ENCODE measurements at places on chromosomes 7 and 10.
A peak's percentile ranks its signal among the peaks of the same experiment; 100 is the strongest.

- peaks cover 4% of the 10 kb centered on the region for H3K27me3 ChIP-seq
- no peaks in the 10 kb centered on the region for H3K36me3 ChIP-seq
- no peak for DNase-seq
- no peak overlapping the region for H3K4me3 ChIP-seq
- no peaks in the 10 kb centered on the region for H3K4me1 ChIP-seq
- H3K27ac ChIP-seq = no peak overlapping the region
Measured at GRCh38 chr10:36280321-36280741, 638.2 kb upstream of the FZD8 start.

DNA sequence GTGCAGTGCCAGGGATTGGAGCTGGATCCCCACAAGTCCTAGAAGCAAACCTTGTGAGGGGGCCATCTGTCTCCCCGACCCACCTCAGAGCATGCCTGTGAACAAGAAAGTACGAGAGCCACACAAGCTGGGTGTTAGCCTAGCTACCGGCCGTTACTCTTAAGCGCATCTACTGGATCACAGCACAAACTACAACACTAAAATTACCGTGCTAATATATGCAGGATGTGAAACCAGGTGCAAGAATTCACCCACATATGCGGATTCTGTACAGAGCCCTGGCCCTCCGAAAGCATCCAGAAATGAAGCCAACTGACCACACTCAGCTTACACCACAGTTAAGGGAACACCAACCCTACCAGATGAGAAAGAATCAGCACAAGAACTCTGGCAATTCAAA, 16.0 kb upstream of the PRSS1 start:
- no peaks in the 10 kb centered on the region for H3K36me3 ChIP-seq
- no peak for DNase-seq
- no peak overlapping the region for H3K27ac ChIP-seq
- H3K4me1 ChIP-seq = no peaks in the 10 kb centered on the region
- no peak overlapping the region for H3K4me3 ChIP-seq
- H3K27me3 ChIP-seq = peaks cover 20% of the 10 kb centered on the region

DNA sequence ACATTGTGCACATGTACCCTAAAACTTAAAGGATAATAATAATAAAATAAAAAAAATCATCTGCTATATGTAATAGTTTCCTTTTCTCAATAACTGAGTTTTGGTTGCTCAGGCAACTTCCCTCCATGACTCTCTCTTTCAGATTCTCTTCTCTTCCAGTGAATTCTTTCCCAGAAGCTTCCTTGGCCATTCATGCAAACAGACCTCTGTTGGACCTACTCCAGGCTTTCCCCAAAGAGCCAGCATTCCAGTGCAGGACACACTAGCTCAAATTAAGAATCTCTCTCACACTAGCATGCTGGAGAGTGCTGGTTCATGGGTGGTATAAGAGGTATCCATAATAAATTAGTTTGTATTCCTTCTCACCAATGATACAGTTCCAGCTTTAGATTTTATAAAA, 31.0 kb upstream of the ZEB1 start:
- DNase-seq = no peak
- no peaks in the 10 kb centered on the region for H3K4me1 ChIP-seq
- no peak overlapping the region for H3K4me3 ChIP-seq
- no peak overlapping the region for H3K27ac ChIP-seq

DNA sequence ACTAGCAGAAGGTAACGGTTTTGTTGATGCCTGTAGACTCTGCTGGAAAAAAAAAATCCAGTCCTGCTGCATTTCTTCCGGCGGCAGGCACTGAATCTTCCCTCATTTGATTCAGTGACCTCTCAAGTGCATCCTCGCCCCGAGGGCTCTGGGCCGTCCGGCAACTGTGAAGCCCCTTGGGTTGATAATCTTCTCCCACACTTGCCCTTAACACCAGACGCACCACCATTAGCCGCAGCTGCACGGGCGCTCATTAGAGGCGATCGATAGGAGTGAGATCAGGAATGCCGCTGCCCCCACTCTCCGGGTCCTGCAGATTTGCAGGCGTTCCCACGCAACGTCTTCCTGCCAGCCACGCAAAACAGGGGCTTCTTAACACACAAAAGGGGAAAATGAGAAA, 200.0 kb upstream of the MKI67 start:
- no peak overlapping the region for H3K27ac ChIP-seq
- H3K36me3 ChIP-seq = no peaks in the 10 kb centered on the region
- no peaks in the 10 kb centered on the region for H3K4me1 ChIP-seq
- no peak overlapping the region for H3K4me3 ChIP-seq
- no peak for DNase-seq

DNA sequence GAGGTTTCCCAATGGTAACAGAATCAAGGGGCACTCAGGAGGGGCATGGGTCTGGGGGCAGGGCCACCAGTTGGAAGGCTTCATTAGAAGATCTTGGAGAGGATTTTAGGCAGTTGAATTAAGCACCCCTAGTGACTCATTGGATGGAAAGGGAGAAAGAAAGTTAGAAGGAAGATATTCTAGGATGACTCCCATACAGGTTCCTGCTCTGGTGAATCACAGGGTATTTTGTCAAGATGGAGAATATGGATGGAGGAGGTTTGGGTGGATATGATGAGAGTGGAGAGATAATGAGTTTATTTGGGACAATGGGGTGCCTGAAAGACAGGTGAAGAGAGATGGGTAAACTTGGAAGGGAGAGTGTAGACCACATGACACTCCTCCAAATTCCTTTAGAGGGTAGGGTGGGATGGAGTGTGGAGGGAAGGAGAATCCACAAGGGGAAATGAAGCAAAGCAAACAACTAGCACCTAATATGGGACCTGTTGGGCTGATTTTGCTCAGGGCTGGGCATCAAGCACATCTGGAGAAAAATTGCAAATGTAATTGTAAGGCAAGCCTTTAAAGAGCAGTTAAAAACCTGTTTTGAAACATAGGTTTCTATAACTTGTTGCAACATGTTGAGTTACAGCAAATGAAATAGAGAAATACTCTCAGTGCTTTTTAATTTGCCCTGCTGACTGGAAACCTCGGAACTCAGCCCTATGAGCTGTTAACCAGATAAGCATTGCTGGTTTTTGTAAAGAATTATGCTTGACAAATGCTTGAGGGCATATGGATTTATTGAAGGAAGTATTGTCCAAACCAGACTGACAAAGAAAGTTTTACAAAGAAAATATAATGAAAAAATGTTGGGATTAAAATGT, 2.9 kb upstream of the ENTPD7 start:
- no peaks in the 10 kb centered on the region for H3K36me3 ChIP-seq
- no peak overlapping the region for H3K4me3 ChIP-seq
- H3K4me1 ChIP-seq = peaks cover 11% of the 10 kb centered on the region
- H3K27me3 ChIP-seq = peaks cover 6% of the 10 kb centered on the region
- no peak overlapping the region for H3K27ac ChIP-seq

DNA sequence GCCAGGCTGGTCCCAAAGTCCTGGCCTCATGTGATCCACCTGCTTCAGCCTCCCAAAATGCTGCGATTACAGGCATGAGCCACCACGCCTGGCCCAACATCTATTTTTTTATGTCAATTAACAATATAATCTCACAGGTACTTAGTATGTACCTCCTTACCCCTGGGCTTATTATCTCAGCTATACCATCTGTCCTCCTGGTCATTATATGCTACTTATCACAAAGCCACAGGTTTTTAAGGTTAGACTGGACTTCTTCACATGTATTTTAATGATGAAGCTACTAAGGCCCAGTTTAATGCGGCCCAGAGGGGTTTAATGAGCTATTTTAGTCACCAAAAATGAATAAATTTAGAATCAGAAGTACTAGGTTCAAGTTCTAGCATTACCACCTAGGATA, 3.4 kb downstream of the NSUN6 start:
- no peaks in the 10 kb centered on the region for H3K27me3 ChIP-seq
- H3K27ac ChIP-seq = no peak overlapping the region
- H3K4me3 ChIP-seq = no peak overlapping the region
- DNase-seq = no peak

- H3K27ac ChIP-seq = no peak overlapping the region
- no peak for DNase-seq
- no peak overlapping the region for H3K4me3 ChIP-seq
- peaks cover 6% of the 10 kb centered on the region for H3K27me3 ChIP-seq
- H3K4me1 ChIP-seq = no peaks in the 10 kb centered on the region
- no peaks in the 10 kb centered on the region for H3K36me3 ChIP-seq
Measured at GRCh38 chr10:70271996-70272924, 11.5 kb downstream of the NPFFR1 start.

- DNase-seq = no peak
- no peaks in the 10 kb centered on the region for H3K27me3 ChIP-seq
- H3K4me1 ChIP-seq = peaks cover 23% of the 10 kb centered on the region
Measured at GRCh38 chr7:106862317-106863089, 2.6 kb upstream of the PIK3CG start.

DNA sequence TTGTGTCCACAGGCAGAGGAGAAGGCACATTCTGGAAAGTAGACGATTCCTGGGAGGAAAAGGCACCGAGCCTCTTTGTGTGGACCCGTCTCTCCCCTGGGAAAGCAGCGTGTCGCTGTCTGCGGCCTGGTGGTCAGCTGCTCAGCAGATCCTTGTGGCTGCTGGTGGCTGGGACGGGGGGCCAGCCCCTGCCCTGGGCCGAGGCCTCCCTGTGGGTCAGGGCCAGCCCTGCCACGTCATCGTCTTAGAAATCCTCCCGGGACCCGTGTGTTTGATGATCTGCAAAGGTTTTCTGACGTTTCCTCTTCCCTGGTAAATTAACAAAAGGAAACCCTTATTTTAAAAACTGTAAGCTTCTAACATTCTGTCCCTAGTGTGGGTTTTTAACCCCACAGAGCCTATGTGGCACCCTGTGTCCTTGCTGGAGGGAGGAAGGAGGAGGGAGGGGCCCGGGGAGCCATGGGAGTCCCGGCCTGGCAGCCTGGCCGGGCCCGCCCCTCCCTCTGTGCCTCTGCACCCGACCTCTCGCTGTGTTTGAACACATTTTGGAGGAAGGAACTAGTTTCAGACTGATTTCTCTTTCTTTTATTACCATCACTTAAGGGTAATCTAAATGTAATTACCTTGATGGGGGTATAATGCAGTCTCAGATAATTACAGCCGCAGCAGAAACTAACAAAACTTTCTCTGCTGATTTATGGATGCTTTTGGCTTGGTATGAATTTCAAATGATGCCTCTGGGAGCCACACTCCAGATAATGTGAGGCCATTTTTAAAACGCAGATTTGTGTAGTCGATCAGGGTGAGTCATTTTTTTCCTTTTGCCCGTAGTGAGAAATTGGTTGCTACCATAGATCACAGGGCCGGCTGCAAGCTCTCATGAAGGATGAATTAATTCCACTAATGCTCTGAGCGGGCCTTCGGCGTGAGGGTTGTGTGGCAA, 85.5 kb downstream of the NKX6-2 start:
- DNase-seq = no peak
- no peak overlapping the region for H3K27ac ChIP-seq
- H3K4me3 ChIP-seq = no peak overlapping the region
- no peaks in the 10 kb centered on the region for H3K4me1 ChIP-seq
- H3K36me3 ChIP-seq = no peaks in the 10 kb centered on the region

DNA sequence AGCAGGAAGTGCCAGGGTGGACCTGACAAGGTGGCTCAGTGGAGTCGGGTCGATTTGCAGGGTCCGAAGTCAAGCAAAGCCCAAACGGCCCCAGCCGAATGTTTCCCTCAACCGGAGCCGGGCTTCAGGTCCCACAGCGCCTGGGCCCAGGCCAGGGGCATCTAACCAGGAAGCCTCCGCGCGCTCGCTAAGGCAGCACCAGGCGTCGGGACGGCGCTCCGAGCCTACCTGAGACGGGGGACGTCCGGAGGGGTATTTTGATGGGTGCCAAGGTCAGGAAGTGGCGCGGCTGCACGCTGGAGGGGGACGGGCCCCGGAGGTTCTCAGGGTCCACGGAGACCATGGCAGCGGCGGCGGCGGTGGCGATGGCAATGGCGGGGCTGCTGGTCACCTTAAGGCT, 51.5 kb downstream of the TCERG1L start:
- no peaks in the 10 kb centered on the region for H3K27me3 ChIP-seq
- DNase-seq = no peak
- no peak overlapping the region for H3K4me3 ChIP-seq

GRCh38 chr10:69180525-69181204, 631 bp downstream of the SUPV3L1 start:
- peaks cover 17% of the 10 kb centered on the region for H3K4me1 ChIP-seq
- no peak for DNase-seq
- peak overlapping the region; percentile 96 for H3K4me3 ChIP-seq
- no peaks in the 10 kb centered on the region for H3K27me3 ChIP-seq
